Activated CD4-positive, alpha-beta memory T cell treated with anti-CD3 and anti-CD28 coated beads, Interleukin-2, amount 10 ng/mL, durations not matched to agents 7 days and 5 days (primary cell): ENCODE measurements at places on chromosomes 11 and 22. TPM values are rescaled to one million over a fixed set of nuclear protein-coding genes. Genes with fewer than 3 reads are reported as not detected.

DNA sequence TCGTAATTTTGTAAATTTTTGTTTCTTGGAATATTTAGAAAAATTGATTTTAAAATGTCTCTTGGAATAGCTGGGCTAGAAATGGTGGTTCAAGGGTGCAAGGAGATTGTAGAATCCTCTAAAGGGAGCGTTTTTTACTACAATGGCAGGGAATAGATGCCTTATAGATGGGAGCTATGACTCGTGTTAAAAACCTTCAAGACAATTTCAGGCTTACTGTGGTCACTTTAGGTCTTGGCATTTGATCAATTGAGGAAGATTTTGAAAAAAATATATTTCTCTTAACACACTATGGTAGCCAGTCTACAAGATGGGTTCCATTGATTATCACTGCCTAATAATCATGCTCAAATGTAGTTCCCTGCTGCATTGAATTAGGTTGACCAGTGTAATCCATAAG is 25.0 kb downstream of the METTL15 start:
- DNase-seq, result no peak

DNA sequence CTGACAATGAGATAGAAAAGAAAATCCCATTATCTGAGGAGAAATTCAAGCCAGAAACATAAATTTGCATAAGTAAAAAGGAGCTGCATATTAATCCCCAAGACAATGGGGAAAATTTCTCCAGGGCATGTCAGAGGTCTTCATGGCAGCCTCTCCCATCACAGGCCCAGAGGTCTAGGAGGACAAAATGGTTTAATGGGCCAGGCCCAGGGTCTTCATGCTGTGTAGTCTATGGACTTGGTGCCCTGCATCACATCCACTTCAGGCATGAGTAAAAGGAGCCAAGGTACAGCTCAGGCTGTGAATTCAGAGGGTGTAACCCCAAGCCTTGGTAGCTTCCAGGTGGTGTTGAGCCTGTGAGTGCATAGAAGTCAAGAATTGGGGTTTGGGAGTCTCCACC is 1097.2 kb upstream of the RAG2 start:
- no peak for DNase-seq

GRCh38 chr11:122287401-122287800 is 171.4 kb upstream of the BLID start:
- no peak for DNase-seq

DNA sequence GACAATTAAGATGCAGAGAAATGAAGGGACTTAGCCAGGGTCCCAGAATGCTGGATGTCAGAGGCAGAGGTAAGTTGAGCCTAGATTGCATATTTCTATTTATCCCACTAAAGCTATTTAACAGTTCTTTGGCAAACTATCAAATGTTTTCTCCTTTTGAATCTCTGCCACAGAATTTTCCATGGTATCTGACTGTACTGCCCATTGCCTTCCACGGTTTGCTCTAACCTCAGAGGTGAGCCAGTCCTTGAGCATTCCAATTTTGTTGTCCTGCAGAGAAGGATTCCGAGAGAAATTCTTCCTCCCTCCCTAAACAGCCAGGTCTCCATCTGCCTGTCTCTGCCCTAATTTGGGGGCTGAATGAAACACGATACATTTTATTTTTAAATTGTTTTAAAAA is 368.3 kb upstream of the SYN3 start:
- DNase-seq, result no peak

- DNase-seq, result no peak
These were observed 43.1 kb upstream of the GRAMD1B start for GRCh38 chr11:123386796-123387510.

DNA sequence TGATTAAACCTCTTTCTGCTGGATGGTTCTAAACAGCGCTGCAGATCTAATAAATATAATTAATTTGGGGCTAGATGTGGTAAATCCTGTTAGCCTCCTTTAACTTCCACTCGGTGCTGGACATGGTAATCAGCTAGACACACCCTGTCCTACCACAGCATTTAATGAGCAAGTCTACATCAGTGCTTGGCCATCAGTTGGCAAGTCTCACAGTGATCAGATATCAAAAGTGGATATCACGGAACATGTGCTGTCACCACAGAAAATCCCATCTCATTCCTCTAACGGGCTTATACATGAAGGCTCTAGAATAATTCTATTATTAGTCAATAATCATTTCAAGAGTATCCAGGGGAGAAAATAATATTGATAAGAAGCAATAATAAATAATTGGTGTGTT is 5.6 kb upstream of the USP28 start:
- DNase-seq, result no peak

Gene SYCE3
- total RNA-seq, result 0.58 TPM

Gene C11orf91
- total RNA-seq, result not detected
